ENCODE measurements at places on chromosomes 16 and 17. TPM values are rescaled to one million over a fixed set of nuclear protein-coding genes. Genes with fewer than 3 reads are reported as not detected.

- no peak for DNase-seq
- no peak overlapping the region for H3K27ac ChIP-seq
- no peaks in the 10 kb centered on the region for H3K4me1 ChIP-seq
- no peaks in the 10 kb centered on the region for H3K27me3 ChIP-seq
- no peak overlapping the region for H3K4me3 ChIP-seq
Measured at GRCh38 chr16:9523994-9524393, 432.6 kb downstream of the HAPSTR1 start.

DNA sequence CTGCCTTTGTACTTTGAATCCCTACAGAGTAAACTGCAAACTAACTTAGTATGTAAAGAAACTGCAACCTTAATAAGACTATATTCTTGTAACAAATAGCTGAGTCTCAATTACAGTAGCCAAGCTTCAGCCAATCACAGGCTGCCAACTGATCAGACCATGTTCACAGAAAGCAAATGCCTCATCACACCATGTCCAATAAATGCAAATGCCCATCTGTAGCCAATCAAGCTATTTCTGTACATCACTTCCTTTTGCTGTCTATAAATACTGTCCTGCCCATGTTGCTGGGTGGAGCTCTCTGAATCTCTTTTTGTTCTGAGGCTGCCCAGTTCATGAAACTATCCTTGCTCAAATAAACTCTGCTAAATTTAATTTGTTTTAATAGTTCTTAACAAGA, 531.7 kb upstream of the TOM1L1 start:
- DNase-seq, result no peak
- H3K36me3 ChIP-seq, result no peaks in the 10 kb centered on the region
- H3K27me3 ChIP-seq, result no peaks in the 10 kb centered on the region
- H3K27ac ChIP-seq, result no peak overlapping the region
- H3K4me1 ChIP-seq, result no peaks in the 10 kb centered on the region

- no peak for DNase-seq
- H3K4me1 ChIP-seq, result peaks cover 42% of the 10 kb centered on the region
- H3K27me3 ChIP-seq, result no peaks in the 10 kb centered on the region
- H3K36me3 ChIP-seq, result no peaks in the 10 kb centered on the region
- H3K4me3 ChIP-seq, result no peak overlapping the region
Measured at GRCh38 chr16:20676837-20677236, 20.6 kb downstream of the ACSM1 start.

DNA sequence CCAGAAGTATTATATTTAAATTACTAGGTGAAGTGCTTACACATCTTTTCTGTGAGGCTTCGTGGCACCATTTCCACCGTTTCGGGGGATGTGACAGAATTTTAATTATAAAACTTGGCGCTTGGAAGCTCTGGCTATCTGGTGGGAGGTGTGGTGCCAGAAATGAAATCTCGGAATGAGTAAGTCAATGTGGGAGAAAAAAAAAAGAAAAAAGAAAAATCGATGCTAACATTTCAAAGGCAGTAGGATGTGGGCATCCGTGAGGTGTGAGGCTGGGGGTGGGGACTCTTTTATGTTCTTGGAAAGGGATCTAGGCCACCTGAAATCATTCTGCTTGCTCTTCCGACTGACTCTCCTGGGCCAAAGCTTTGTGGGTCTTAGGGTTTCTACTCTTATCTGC, 21.9 kb downstream of the CPPED1 start:
- H3K4me3 ChIP-seq, result no peak overlapping the region
- no peaks in the 10 kb centered on the region for H3K36me3 ChIP-seq
- no peaks in the 10 kb centered on the region for H3K4me1 ChIP-seq
- no peak overlapping the region for H3K27ac ChIP-seq
- no peak for DNase-seq

DNA sequence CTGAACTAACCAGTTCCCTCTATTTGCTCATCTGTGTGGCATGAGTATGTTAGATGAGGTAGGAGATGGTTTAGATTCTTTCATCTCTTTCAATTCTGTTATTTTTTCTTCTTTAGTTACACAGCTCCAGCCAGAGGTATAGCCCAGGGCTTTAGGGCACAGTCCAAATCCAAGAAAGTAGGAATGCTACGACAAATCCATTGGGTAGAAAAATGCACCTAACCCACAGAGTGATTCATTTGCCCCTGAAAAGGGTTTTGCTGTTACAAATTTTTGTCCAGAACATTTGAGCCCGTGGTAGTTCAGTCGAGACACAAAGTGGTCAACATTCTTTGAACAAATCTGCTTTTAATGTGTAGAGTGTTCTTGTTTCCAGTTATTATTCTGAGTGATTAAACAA, 250.7 kb downstream of the HS3ST3A1 start:
- H3K4me3 ChIP-seq, result no peak overlapping the region
- H3K36me3 ChIP-seq, result no peaks in the 10 kb centered on the region
- H3K4me1 ChIP-seq, result no peaks in the 10 kb centered on the region
- no peaks in the 10 kb centered on the region for H3K27me3 ChIP-seq
- DNase-seq, result no peak

DNA sequence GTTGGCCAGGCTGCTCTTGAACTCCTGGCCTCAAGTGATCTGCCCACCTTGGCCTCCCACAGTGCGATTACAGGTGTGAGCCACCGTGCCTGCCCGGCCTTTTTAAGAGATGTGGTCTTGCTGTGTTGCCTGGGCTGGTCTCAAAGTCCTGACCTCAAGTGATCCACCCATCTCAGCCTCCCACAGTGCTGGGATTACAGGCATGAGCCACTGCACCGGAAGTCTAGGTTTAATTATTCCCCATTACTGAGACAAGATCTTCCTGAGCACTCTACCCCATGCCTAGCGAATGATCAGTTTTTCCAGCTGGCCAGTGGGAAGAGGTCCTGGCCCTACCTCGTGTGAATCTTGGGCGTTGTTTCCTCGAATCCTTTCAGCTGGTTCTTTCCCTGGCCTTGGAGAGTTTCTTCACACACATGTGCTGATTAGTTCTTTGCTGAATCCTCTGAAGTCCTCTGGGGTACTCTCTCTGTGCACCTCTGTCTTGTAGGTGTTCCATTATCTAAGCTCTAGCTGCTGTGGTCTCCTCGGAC, 18.9 kb downstream of the C16orf54 start:
- no peaks in the 10 kb centered on the region for H3K36me3 ChIP-seq
- H3K27ac ChIP-seq, result no peak overlapping the region
- no peaks in the 10 kb centered on the region for H3K4me1 ChIP-seq
- H3K4me3 ChIP-seq, result no peak overlapping the region
- no peaks in the 10 kb centered on the region for H3K27me3 ChIP-seq

DNA sequence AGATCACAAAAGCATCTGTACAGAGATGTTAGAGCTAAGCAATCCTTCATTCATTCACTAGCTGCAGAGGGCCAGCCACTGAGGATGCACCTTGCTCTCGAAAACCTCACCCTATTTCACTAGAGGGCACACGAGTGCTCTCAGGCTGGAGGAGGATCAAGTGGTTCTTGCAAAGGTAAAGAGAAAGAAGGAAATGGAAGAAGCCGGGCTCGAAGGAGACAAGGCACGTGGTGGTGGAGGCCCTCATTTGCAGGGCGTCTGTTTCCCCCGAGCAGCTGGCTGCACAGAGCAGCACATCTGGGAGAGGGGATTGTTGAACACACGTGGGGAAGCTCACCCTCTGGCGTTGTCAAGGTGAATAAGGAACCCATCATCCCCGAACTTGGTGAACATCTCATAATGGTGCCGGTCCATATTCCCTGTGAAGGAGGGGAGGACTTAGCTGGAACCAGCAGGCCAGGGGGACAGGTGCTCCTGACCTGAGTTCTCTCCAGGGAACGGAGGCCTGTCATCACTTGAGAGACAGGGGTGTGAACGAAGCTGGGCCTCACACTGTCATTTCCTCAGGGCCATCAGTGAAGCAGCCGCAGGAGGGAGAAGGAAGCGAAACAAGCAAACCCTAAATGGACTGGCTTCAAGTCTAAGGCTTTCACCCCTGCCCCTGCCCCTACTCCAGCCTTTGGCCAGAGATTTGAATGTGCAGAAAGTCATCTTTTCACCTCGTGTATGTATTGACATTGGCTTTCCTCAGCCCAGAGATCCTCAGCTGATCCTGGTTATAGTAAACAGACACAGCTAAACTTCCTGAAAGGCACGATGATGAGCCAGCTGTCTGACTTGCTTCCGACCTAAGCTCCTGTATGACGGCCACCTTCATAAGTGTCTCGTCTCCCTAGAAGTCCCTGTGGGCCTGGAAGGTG, 27.6 kb downstream of the PRKAR1A start:
- H3K27me3 ChIP-seq, result no peaks in the 10 kb centered on the region
- no peak for DNase-seq
- peaks cover 7% of the 10 kb centered on the region for H3K4me1 ChIP-seq
- no peaks in the 10 kb centered on the region for H3K36me3 ChIP-seq
- no peak overlapping the region for H3K4me3 ChIP-seq

CDH3 gene
- total RNA-seq, result 35.4 TPM

EFCAB13 gene
- total RNA-seq, result 4.2 TPM

IRX3 gene
- total RNA-seq, result 16.5 TPM

All from vagina (tissue), 2 donors.